ENCODE measurements at places on chromosomes 12 and 14. TPM values are rescaled to one million over a fixed set of nuclear protein-coding genes. Genes with fewer than 3 reads are reported as not detected.

GRCh38 chr12:1880153-1880845 lies 38.2 kb downstream of the CACNA2D4 start:
- no peak for DNase-seq

GRCh38 chr12:65908147-65908546 lies 83.9 kb downstream of the HMGA2 start:
- no peak for DNase-seq

- no peak for DNase-seq
Observed at GRCh38 chr12:22687361-22688076, 62.5 kb downstream of the ETNK1 start.

GRCh38 chr12:6828781-6829535 lies 751 bp downstream of the P3H3 start:
- DNase-seq: peak; percentile 78

GRCh38 chr14:72978856-72979255 lies 48.0 kb downstream of the ZFYVE1 start:
- DNase-seq: no peak

DNA sequence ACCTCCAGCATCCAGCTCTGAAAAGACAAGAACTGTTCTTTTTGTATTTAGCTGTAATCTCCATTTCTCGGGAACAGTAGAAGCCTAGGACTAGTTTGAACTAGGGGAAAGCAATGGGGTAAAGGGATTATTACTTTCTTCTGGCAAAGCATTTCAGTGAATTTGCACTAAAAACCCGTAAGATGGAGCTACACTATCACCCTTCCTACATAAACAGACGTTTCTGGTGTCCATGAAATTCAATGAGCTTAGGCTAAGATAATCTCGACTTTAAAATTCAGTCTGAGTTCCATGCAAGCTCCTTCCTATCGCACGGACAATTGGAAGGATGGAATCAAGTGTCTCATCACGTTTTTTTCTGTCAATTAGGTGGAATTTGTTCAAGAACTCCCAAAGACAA lies 24.0 kb downstream of the ACSM4 start:
- DNase-seq: no peak

- no peak for DNase-seq
Observed at GRCh38 chr12:52788876-52789636, 6.9 kb downstream of the KRT3 start.

- no peak for DNase-seq
Observed at GRCh38 chr12:118980407-118981014, 830 bp upstream of the SRRM4 start.

DNA sequence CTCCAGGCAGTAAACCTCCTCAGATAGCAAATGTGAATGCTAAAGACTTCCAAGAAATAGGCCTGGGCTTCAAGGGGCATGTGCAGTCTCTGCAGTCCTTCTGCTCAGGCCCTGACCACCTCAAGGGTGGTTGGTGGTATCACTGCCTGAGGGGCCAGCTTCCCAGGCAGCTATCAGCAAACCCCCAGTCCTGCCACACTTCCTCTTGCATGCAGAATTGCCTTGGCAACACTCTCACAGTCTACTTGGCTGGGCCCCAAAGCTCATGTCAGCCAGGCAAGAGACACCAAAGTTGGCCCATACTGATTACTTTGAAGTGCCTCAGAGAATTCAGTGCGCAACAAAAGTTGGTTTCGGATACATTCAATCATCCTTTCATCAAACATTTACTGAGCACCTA lies 3.5 kb upstream of the ASB8 start:
- no peak for DNase-seq

DNA sequence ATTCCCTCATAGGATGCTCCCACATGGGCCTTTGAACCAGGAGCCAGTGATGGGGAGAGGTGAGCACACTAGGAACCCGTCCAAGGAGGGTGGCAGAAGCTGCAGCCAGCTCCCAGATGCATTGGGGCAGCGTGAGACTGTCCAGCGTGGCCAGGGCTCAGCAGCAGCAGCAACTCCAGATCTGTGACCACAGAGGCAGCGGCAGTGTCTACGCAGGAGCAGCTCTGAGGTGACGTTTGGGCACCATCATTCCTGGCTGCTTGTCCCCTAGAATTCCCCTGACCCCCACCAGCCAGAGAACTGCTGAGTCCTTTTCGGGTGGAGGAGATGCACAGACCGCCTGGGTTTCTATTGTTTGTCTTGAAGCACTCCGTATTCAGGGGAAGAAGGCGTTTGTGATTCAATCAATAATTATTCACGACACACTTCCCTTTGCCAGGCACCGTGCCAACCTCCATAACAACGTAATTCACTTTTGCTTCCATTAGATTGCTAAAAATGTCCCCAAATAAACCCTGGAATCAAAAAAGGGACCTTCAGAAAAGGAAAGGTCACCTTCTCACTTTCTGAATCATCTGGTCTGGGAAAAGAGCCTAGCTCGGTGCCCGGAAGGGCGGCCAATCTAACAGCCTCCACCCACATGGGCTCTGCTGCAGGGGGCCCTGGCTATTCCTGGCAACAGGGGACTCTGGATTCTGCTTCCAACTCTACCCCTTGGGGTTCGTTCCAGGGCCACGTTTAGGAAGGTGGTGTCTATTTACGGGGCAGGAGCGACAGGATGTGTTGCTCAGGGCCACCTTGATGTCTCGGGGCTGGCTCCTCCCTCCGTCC lies 11.4 kb upstream of the BDKRB2 start:
- DNase-seq: no peak

ARHGDIB gene
- 21.1 TPM for total RNA-seq

GRCh38 chr12:14591719-14592118 lies 24.0 kb upstream of the PLBD1 start:
- no peak for DNase-seq

- no peak for DNase-seq
Observed at GRCh38 chr12:10697862-10698261, 24.0 kb upstream of the STYK1 start.

- DNase-seq: no peak
Observed at GRCh38 chr12:108310489-108310888, 28.6 kb downstream of the CMKLR1 start.

- no peak for DNase-seq
Observed at GRCh38 chr14:91115986-91116770, 2.3 kb downstream of the DGLUCY start.

DNA sequence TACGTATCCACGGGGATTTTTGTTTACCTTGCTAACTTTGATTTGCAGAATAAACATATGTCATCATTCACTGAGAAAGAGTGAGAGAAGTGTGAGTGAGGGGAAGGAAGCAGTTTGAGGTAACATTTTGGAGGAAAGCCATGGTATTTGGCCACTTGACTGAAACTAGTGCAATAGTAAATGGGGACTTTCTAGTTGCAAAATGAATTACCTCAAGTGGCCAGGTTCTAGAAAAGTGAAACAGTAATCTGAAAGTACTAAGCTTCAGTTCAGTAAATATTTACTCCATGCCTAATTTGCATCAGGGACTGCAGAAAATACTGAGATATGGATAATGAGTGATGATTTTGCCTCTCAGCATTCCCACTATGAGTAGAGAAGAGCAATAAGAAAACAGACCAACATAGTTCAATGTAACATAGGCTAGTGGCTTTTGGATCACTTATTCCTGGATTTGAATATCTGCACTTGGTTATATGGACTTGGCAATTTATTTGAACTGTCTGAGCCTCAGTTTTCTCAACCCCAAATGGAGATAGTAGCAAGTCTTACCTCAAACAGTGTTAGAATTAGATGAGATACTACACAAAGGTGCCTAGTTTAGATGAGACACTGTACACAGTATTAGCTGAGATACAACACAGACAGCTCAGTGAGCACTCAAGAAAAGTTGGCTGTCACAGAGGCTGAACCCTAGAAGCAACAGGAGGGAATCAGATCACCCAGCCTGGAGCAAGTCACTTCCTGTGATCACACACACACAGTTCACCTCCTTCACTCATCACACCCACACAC lies 439.1 kb downstream of the NPAS3 start:
- DNase-seq: no peak

- DNase-seq: no peak
Observed at GRCh38 chr12:121905746-121906145, 12.6 kb upstream of the CFAP251 start.

- DNase-seq: no peak
Observed at GRCh38 chr14:58565832-58566231, 71.9 kb upstream of the DACT1 start.

SAMD15 gene
- 0.92 TPM for total RNA-seq

SPIC gene
- not detected for total RNA-seq

DNA sequence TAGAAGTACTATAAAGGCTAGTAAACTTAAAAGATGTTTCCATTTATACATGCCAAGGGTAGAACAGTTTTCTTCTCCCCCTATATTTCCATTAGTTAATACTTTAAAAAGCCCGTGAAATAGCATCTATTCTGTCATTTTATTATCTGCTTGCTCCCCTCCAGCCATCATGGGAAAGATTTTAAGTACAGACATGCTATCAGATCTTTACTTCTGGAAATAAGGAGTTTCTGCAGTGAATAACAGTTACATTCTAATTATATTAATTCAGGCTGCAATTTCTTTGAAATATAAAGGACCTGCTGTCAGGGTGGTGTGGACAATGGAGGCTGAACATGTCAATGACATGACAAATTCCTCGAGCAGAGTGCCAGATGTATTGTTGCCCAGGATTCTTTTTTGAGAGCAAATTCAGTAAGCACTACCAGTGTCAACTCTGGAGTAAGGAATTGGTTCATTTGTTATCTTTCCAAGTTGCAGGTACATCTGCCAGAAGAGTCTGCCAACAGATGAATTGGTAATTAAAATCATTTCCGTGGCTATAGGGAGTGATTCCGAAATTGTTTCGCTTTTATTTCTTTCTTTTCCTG lies 151.3 kb downstream of the BTG1 start:
- DNase-seq: no peak

- DNase-seq: no peak
Observed at GRCh38 chr12:117472983-117473382, 111.6 kb upstream of the NOS1 start.

MYH6 gene
- 0.05 TPM for total RNA-seq

DNA sequence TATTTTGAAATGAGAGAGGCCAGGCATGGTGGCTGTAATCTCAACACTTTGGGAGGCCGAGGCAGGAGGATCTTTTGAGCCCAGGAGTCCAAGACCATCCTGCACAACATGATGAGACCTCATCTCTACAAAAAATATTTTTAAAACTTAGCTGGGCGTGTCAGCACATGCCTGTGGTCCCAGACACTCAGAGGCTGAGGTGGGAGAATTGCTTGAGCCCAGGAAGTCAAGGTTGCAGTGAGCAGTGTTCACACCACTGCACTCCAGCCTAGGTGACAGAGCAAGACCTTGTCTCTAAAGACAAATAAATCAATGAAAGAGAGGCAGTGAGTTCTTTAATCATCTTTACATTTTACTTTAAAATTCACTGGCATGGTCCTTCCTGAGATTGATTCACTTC lies 124.5 kb downstream of the DUSP6 start:
- no peak for DNase-seq

DNA sequence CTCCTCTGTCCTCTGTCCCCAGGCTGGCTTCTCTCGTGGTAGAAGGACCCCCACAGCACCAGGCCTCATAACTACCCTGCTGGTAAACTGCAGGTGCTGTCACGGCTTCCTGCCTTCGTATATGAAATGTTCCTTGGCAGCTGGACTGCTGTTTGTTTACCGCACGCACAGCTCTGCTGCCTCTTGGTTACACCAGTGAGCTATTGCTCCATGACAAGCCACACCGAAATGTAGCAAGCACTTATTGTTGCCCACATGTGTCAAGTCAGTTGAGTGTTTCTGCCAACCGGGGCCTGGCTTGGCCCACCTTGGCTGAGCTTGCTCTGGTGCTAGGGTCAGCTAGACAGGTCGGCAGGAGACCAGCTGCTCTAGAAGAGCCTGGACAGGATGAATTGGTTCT lies 21.7 kb upstream of the TCL1B start:
- DNase-seq: no peak

DNA sequence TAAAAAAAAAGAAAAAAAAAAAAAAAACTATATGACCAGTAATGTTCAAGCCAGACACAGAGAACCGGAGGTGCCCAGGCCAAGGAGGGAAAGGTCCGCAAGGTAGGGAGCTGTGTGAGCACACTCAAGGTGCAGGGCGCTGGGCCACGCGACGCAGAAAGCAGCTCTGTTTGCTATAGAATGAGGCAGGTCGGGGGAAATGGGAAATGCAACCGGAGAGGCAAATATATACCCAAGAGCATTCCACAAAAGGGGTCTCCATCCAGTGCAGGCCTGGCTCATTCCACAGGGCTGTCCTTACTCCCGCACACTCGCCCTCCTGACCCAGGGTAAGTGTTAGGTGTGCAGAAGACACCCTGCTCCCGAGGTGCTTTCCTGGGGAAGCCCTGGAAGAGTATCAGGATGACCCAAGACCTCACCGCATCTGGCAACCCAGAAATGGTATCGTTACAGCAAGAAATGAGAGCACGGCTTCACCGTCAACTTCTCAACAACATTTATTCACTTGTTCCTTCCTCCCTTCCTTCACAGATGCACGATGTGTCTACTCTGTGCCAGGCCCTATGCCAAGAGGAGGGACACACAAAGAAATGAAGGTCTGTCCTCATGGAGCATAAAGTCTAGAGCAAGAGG lies 86.4 kb downstream of the BCL11B start:
- no peak for DNase-seq

DNA sequence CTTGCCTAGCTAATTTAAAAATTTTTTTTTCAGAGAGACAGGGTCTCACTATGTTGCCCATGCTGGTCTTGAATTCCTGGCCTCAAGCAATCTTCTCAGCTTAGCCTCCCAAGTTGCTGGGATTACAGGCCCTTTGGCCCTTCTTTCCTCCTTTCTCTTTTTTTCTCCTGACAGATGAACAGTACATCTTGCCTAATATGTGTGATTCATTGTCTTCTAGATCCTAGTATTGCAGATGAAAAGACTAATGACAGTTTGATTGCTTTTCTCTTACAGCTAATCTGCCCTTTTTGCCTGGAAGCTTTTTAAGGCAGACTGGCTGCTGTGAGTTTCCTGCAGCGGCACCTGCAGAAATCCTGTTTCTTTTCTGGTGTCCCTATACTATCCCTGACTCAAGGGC lies 12.0 kb downstream of the DEPDC4 start:
- no peak for DNase-seq

Measured in pancreas (tissue), 10 donors.